ENCODE measurements at places on chromosomes 2 and 18.

GRCh38 chr18:46336278-46337111 is 232.3 kb downstream of the HAUS1 start:
- DNase-seq, result no peak

DNA sequence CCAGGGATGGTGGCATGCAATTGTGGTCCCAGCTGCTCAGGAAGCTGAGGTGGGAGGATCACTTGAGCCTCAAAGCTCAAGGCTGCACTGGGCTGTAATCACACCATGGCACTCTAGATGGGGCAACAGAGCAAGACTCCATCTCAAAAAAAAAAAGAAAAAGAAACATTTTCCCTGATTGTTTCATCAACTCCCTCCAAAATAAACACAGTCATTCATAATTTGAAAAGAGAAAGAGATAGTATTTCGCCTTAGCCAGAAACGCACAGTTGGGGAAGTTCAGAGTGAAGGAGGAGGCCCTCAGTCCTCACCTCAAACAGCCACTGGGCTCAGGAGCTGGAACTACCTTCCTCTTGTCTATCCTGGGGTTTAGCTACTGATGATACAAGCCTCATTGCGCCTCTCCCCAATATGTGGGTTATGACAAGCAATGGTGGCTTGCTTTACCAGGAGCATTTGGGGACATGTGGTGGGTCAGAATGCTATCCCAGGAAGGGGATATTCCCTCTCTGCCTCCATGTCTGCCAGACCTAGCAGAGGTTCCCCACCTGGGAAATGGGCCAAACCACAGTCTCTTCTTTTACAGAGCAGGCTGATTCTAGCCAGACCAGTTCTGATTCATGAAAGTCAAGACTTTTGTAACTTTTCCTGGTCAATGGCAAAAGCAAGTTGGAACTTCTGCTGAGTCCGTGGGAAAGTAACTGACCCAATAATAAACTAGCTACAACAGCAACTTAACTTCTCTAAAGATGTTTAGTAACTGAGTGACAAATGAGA is 22.2 kb upstream of the TMEM87B start:
- DNase-seq, result no peak

- no peak for DNase-seq
These were observed 51.9 kb downstream of the SLC4A1AP start for GRCh38 chr2:27715318-27716210.

DNA sequence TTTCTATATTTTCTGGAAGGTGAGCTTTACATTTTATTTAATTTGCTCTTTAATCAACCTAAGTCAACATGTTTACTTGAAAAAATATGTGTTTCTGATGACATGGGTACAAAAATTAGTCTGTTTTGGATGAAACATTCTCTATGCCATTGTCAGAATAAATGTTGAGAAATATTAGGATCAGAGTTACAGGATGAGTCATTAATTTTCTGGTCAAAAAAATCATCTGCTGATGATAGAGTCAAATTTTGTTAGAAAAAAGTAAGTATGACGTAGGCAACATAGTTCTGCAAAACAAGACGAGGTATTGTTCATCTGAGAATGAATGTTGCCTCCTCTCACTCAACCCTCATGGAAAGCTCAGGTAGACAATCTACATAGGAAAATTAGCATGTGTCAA is 107.6 kb upstream of the CAVIN2 start:
- DNase-seq, result no peak

DNA sequence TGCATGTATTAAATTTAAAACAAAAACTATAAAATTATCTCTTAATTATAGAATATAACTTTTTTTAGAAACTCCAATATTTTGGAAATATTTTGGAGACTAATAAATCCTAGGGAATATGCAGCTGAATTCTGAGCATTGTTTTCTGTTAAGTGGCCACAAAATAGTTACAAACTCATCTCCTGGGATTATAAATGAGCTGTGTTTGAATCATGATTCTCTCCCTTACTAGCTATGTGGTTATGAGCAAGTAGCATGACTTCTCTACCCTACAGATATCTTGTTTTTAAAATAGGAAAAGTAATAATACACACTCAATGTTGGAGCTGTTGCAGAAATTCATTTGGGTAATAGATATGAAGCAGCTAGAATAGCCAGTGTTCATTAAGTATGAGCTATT is 137.9 kb upstream of the ITGA4 start:
- DNase-seq, result no peak

- DNase-seq, result no peak
These were observed 12.0 kb downstream of the SIX3 start for GRCh38 chr2:44953499-44953883.

- no peak for DNase-seq
These were observed 91.1 kb upstream of the REG3A start for GRCh38 chr2:79250656-79251055.

GRCh38 chr2:146037334-146037870 is 1517.5 kb upstream of the ZEB2 start:
- DNase-seq, result no peak

DNA sequence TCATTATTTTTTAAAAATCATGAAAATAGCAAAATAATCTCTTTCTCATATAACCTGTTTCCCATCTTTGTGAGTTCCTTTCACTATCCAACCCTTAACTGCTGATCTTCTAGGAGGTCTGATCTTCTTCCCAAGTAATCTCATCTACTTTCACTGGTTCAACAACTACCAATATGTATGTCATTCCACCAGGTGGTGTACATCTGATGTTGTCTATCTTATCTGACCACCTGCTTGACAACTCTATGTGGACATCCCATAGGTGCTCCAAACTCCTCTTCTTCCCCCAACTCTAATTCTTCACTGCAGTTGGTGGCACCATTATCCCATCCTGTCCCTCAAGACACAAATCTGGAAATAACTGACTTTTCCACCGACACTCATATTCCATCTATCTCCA is 62.5 kb downstream of the FAM228A start:
- no peak for DNase-seq

- DNase-seq, result no peak
These were observed 570 bp upstream of the ECEL1 start for GRCh38 chr2:232488097-232488711.

- no peak for DNase-seq
These were observed 819 bp upstream of the SERPINE2 start for GRCh38 chr2:224039770-224040440.

- no peak for DNase-seq
These were observed 15.9 kb upstream of the CSRNP3 start for GRCh38 chr2:165453561-165454094.

- no peak for DNase-seq
These were observed 54.7 kb upstream of the OTOF start for GRCh38 chr2:26532301-26533250.

DNA sequence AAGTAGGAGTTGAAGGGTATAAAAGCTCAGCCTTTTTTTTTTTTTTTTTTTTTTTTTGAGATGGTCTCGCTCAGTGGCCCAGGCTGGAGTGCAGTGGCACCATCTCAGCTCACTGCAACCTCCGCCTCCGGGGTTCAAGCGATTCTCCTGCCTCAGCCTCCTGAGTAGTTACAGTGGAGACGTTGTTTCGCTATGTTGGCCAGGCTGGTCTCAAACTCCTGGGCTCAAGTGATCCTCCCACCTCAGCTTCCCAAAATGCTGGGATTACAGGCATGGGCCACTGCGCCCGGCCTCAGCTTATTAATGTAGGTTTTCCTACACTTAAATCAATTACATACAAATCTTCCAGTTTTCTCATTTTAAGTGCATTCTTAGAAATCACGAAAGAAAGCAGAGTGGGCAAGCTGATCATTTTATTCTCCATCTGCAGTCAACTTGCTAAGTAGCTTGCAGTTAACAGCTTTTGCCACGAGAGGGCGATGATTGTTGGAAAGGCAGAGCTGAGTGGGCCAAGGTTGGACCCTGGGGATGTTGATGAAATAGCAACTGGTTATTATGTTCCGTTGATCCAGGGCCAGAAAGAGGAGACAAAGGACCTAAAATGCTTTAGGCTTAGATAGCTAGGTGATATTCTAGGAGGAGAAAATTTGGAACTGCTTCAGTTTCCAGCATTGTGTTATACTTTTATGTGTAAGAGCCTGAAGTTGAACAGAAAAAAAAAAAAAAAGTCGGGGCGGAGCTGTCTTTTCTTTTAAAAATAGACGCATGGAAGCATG is 234.4 kb upstream of the EPAS1 start:
- DNase-seq, result peak; percentile 78

GRCh38 chr2:69082430-69082997 is 69.5 kb downstream of the ANTXR1 start:
- no peak for DNase-seq

Data from left forelimb (tissue), 1 donor.